ENCODE measurements at places on chromosomes 5 and 9.

DNA sequence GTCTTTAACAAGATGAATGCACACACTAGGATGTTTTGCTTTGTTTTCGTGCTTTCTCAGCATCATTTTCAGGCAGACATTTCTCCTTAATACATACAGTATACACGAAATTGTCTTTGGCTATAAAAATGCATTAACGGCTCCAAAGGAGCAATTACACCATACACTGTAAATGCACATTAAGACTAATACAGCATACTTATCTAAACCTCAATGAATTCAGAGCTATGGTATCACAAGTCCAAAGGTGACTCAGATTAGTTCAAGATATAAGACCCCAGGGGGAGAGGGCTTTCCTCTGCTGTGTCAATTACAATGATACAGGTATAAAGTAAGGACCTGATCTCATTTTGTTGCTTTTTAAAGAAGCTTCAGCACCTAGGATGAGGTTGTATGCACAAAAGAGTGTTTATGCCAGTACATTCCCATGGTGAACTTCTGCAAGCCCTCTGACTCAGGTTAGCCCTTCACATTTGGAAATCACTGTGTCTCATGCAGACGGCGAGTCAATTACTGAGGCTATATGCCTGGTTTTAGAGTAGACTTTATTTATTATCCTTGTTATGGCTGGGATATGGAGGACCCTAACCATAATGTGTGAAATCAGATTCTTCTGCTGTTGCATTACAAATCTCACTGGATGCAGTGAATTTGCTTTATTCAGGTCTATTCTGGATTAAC lies 233.3 kb downstream of the ZNF608 start:
- DNase-seq: no peak

GRCh38 chr5:15902066-15902465 lies 277.5 kb downstream of the MARCHF11 start:
- no peak for DNase-seq

DNA sequence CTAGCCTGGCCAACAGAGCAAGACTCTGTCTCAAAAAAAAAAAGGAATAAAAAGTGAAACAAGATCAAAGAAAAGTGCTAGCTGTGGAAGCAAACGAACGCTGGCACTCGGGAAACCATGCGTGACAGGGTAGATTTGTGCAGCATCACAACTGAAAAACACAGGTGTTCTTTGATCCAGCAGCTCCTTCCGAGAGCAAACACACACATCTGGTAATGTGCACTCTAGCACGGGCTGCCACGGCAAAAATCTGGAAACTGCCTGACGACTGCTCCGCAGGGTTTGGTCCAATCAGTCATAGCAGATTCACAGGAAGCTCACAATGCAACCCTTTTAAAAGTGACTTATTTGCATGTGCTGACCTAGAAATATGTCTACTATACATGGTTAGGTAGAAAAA lies 80.0 kb downstream of the SYK start:
- no peak for DNase-seq

DNA sequence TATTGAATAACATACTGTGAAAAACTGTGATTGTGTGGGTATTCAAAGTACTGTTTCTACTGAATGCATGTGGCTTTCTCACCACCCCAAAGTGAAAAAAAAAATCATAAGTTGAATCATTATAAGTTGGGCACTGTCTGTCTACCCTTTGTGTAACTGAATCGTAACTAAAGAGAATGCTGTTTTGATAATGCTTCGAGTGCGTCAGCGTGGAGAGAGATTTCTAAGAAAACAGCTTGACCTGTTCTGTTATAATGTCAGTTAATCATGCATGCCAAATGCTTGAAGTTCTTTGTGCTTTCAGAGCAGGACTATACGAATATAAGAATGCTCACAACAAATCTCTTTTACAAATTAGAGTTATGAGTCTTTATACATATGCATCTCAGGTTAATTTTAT lies 148.8 kb upstream of the SGCD start:
- DNase-seq: no peak

DNA sequence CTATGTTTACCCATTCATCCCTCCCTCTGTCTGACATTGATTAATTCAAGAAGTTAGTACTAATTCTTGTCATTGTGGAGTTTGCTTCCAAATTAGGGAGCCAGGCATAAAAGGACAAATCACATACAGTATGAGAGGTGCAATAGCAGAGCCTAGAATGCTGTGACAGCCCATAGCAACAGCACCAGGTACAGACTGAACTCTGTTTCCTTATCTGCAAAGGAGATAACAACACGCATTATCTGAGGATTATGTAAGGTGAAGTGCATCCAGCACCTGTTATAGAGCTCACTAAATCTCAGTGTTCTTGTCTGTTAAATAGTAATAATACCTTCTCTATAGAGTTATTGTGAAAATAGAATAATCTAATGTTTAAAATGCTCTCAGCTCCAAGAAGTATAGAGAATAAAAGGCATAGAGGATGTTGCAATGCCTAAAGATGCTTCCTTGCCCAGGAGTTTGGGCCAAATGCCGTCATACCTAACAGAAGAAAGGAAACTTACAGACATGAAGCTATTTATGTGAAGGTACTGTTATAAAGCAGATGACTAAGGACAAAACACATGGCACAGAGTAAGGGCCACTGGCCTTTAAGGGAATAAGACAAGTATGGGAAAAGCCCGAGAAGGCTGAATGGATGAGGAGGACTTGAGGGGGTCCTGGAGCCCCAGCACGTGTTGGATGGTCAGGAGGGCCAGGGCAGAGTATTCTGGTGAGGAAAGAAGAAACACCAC lies 214.5 kb downstream of the ATP10B start:
- no peak for DNase-seq

GRCh38 chr5:151063142-151063989 lies 17.5 kb downstream of the TNIP1 start:
- no peak for DNase-seq

DNA sequence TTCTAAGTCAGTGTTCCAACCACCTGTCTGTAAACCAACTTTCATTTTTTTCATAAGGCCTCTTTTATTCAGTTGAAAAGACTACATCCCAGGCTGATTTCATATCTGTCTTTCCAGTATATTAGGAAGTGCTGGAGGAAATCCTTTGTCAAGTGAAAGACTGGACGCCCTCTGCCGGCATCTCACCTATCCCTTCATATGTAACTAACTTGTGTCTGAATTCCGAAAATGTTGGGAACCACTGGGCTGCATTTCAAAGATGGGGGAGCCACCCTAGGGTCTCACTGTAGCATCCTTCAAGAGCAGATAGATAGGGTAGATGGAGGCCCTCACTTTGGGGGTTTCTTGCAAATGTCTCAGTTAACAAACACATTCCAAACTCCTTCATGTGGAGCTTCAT lies 569.8 kb downstream of the CTNND2 start:
- peak; percentile 10 for DNase-seq

DNA sequence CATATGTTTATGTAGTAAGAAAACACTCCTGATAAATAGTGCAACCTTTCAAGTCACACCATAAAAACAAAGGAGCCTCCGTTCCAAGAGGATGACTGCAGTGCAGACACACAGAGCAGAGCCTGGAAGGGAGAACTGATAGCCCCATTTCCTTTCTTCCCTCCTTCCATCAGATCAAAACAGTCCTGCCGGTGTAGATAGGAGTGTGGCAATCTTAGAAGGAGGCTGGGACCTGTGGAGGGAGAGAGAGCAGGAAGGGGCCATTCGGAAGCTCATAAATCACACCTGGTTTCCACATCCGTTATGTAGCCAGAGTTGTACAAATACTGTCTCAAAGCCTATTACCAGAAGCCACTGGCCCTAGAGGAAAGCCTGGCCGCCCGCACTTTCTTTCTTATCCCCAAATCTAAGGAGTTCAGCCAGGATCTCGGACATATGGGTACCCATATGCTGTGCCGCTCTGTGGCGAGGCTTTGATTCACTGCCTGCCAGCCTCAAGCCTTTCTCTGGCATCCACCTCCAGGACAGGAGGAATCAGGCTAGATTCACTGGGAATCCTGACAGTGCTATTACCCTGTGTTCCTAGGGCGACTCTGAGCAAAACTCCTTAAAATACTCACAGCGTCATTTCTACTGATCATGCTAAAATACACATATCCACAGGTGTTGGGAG lies 26.9 kb downstream of the DAP start:
- no peak for DNase-seq

DNA sequence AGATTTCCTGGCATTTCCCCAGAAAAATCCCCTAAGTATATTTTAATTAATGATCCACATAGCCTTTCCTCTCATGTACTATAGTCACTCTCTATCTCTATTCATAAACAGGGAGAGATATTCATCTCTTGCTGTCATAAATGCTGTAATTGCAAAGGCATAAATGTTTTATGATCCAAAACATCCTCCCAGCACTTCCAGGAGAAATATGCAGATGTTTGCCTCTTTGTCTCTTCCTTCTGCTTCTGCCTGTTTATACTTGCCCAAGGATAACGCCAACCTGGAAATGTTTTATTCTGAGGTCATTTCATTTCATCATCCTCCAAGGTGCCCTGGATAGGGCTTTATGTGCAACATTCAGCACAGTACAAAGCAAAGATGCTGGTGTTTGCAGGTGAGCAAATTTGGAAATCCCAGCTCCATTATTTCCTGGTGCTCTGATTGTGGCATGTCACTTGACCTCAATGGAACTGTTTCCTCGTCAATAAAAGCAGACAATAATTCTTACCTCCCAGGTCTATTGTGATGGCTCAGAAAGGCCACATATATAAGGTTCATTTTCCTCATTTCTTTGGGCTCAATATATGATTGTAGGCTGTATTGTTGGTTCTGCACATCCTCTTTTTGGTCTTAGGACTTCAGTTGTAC lies 6.9 kb downstream of the TNFSF15 start:
- DNase-seq: no peak

DNA sequence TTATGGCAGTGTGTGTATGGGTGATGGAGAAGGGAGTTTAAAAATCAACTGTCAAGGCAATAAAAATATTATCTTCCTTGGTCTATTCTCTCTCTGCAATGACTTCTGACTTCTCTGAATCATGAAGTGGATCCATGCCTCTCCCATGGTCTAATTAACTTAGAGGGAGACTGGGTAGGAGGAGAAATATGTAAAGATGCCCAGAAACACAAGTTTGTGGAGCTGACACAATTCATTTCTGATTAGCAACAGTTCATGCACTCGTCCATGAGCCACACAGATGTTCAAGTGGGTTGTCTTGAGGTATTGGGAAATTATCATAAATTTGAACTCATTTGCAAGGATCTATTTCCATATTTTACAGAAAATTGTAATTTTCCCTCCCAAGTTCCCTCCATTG lies 38.1 kb downstream of the INSYN2B start:
- DNase-seq: no peak

DNA sequence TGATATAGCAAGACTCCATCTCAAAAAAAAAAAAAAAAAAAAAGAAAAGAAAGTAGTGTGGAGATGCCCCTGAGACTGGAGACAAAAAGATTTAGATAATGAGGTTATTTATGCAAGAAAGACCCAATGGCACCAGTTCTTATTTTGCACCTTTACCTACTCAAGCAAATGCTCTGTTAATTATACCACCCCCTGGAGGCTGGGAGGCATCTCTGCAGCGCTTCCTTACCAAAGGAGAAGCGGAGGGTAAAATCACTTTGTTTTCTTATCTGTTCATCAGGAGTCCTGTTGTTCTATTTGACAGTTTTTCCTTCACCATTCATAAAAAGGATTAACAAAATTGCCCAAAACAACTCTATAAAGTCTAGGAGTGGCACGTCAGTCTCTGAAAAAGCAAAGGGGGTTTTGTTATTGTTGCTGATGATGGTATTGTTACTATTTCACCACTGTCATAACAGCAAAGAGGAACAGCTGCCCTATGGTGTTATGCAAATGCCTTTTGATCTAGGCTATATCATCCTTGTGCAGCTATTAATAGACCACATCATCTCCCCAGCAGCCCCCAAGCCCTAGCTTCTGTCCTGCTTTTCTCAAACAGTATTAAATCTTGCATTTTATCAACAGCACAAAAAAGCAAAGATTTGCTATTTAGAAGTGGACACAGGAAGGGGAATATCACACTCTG lies 174.0 kb downstream of the PALM2AKAP2 start:
- no peak for DNase-seq

DNA sequence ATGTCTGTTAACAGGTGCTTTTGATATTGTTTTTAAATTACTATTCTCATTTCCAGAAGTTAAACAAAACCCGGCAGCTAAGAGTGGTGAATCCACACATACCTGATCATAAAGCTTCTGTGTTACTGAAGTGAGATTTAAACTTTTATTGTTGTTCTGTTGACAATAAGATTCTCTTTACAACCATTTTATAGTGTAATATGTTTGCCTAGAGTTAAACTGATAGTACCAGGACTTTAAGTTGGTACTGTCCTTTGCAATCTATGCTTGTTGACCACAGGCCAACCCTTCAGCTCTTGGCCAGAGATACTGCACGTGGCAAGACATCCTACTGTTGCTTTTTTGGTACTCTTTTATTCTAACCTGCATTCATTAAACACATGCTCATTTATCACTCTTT lies 806.2 kb downstream of the MTRR start:
- no peak for DNase-seq

DNA sequence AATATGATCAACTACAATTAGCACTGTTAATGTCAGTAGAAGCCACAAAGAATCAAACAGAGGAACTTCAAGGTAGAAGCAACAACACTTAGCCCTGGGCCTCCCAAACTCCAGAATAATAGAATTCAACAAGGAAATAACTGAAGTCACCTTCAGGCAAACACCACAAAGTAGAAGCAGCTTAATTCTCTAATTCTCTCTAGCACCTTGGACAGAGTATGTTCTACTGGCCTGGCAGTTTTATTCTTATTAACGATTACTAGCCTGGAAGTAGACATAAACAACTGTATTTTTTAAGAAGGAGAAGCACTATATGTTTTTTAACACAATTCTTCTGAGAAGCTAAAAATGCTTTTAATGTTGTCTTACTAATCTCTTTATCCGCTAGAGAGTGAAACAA lies 911.9 kb downstream of the DTWD2 start:
- DNase-seq: no peak

Measured in NCI-H1694 treated with DMSO at 0.1 percent for 48 hours (cell line).